ENCODE measurements at places on chromosomes 5 and 9. TPM values are rescaled to one million over a fixed set of nuclear protein-coding genes. Genes with fewer than 3 reads are reported as not detected.

UAP1L1 gene
- 5.5 TPM for total RNA-seq

TSSK1B gene
- not detected for total RNA-seq

AGXT2 gene
- total RNA-seq: not detected

ANKRD34B gene
- total RNA-seq: not detected

POLR1E gene
- 49.6 TPM for total RNA-seq

TAF11L5 gene
- total RNA-seq: not detected

C9orf50 gene
- total RNA-seq: 0.50 TPM

MLANA gene
- not detected for total RNA-seq

PLPP6 gene
- 6.4 TPM for total RNA-seq

OR1Q1 gene
- total RNA-seq: not detected

MYMK gene
- total RNA-seq: not detected

SOWAHA gene
- total RNA-seq: not detected

RLN2 gene
- not detected for total RNA-seq

IL9 gene
- not detected for total RNA-seq

GABRP gene
- not detected for total RNA-seq

MYO10 gene
- 15.6 TPM for total RNA-seq

GADD45G gene
- total RNA-seq: 0.15 TPM

SLC28A3 gene
- total RNA-seq: 0.17 TPM

CARD6 gene
- 2.4 TPM for total RNA-seq

WASHC1 gene
- total RNA-seq: 4.2 TPM

DOCK2 gene
- total RNA-seq: 3.0 TPM

TOR4A gene
- total RNA-seq: 33.9 TPM

LHX2 gene
- total RNA-seq: 0.15 TPM

PDZD2 gene
- 1.3 TPM for total RNA-seq

RC3H2 gene
- total RNA-seq: 17.8 TPM

OLFML2A gene
- total RNA-seq: 4.9 TPM

SHOC1 gene
- under 0.01 TPM for total RNA-seq

SLC1A3 gene
- total RNA-seq: 2.7 TPM

SLIT3 gene
- total RNA-seq: 0.34 TPM

SPATA6L gene
- total RNA-seq: under 0.01 TPM

All from bronchus fibroblast of lung (primary cell).